ENCODE measurements at places on chromosomes 2 and 18.
A peak's percentile ranks its signal among the peaks of the same experiment; 100 is the strongest.

DNA sequence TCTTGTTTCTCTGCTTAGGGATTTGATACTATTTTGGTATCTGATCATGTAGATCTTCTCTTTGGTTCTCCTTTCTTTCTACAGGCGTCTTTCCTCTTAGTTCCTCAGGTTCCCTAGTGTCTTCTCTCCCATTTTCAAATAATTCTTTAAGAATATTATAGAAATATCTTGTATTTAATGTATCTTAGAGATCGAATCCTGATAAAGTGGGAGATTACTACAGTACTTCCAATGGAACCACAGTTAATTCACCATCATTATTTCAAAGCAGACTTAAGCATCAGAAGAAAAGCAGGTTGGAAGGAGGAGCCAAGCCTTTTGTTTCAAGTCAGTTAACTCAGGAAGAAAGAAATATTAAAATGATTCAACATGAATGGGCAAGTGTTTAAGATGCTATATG is 1.1 kb upstream of the CHN1 start:
- DNase-seq, result no peak

- no peak for DNase-seq
Measured at GRCh38 chr18:75158465-75159237, 50.3 kb downstream of the PTGR3 start.

DNA sequence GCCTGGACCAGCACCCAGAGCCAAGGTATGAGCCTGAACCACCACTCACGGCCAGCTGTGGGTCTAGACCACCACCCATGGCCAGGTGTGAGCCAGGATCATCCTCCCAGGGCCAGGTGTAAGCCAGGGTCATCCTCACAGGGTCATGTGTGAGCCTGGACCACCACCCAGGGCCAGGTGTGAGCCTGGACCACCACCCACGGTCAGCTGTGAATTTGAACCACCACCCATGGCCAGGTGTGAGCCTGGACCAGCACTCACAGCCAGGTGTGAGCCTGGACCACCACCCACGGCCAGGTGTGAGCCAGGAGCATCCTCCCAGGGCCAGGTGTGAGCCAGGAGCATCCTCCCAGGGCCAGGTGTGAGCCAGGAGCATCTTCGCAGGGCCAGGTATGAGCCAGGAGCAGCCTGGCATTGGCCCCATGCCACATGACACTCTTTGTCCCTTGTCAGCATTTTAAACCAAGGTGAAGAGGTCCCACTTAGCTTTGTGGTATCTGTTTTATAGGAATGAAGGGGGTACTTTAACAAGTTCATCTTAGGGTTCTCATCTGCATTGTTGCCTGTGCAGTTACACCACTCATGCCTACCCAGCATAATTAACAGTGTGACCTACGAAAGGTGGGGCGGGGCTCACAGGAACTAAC is 71.2 kb downstream of the AGAP1 start:
- no peak for DNase-seq

GRCh38 chr2:74739129-74739528 is 85.1 kb downstream of the SEMA4F start:
- DNase-seq, result no peak

DNA sequence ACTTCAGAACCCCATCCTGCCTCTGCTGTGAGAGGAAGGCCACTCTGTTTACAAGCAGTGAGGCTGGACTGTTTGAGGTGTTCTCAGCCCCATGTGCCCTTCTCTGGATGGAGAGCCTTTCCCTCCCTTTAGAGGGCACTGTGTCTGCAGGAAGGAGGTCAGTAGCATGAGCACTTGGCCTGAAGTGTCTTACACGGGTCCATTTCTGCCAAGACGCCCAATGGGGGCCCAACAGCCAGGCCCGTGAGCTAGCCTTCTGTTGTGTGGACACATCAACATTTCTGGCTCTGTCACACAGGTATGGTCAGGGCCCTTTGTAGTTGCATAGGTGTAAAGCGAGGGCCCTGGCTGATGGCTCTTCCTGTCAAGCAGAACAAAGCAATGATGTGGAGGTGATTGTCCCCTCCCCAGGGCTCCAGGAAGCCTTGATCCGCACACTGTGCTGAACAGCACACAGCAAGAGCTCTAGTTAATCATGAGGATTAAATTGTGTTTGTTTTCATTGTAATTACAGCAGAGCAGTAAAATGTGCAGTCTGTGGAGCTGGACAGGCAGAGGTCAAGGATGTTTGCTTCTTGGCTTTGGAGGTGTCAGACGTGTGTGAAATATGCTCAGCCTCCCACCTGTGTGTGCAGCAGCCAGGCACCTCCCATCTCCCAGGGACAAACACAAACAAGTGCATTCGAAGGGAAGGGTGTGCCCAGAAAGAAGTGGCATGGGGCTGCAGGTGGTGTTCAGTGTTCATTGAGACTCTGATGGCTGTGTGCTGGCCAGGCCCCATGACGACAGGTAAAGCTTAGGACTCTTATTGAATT is 132.1 kb downstream of the SH3RF3 start:
- DNase-seq, result peak; percentile 14

- no peak for DNase-seq
Measured at GRCh38 chr18:36582988-36583745, 245.6 kb downstream of the TPGS2 start.

GRCh38 chr2:27149570-27150405 is 984 bp downstream of the TCF23 start:
- DNase-seq, result no peak

DNA sequence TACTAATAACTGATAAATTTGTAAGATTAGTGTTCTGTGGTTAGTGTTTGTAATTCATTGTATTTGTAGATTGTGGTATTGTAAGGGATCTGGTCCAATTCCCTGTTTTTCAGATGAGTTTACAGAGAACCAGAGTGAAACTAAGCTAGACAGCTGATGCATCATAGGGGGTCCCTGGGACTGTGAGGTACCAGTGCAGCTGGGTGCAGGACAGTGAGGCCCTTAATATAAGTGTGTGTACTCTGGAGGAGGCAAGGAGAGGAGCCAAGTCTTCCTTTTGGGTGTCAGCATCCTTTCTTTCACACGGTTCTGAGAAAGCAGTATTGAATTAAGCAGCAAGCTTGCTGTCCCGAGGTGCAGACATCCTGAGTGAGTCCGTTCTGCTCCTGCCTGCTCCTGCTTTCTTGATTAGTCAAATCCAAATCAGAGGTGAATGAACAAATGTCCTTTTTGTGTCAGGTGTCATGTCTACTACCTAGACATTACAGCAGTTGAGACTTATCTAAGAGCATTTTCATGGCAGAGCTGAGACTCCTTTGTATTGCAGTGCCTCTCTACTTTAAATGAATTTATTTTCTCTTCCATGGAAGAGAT is 194.9 kb downstream of the MCFD2 start:
- DNase-seq, result no peak

All from CD4-positive, alpha-beta T cell treated with Interleukin-15 for 1 hour (primary cell).